Stimulated activated CD4-positive, alpha-beta T cell treated with anti-CD3 and anti-CD28 coated beads, Interleukin-2, amount 100 ng/mL, for 48 hours (primary cell): ENCODE measurements at places on chromosomes 7 and 10.

GRCh38 chr7:18553605-18554003 is 58.1 kb downstream of the HDAC9 start:
- DNase-seq, result no peak

GRCh38 chr7:108211382-108212201 is 81.4 kb upstream of the LAMB4 start:
- no peak for DNase-seq

GRCh38 chr10:127254276-127254675 is 57.9 kb upstream of the INSYN2A start:
- DNase-seq, result no peak

DNA sequence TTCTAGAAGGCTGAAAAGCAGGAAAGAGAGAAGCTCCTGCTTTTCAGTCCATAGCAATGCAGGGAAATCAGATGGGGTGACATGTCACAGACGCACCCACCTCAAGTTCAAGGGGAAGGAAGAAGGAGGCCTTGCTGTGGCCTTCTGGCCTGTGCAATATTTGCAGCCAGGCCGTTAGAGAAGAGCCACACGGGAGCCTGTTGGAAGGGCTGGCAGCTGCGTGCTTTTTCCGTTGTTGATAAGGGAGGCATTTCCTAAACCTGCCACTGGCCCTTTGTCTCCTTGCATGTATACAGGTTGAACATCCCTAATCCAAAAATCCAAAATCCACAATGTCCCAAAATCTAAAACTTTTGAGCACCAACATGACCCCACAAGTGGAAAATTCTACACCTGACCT is 492.5 kb upstream of the ZMIZ1 start:
- DNase-seq, result no peak

DNA sequence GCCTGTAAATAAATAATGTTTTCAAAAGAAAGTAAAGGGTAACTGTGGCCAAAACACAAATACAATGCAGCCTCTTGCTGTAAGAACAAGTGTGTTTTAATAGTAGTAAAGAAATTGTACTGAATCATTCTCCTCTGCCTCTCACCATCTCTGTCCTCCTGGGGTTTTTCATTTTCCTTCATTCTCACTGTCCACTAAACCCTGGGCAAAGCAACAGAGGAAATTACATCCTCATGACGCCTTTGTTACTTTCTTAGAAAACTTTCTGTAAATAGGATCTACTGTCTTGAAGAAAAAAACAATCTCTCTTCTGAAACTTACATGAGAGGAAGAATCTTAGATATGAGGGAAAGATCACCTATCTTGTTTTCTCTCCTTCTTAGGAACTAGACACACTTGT is 54.6 kb downstream of the ASB4 start:
- DNase-seq, result no peak

DNA sequence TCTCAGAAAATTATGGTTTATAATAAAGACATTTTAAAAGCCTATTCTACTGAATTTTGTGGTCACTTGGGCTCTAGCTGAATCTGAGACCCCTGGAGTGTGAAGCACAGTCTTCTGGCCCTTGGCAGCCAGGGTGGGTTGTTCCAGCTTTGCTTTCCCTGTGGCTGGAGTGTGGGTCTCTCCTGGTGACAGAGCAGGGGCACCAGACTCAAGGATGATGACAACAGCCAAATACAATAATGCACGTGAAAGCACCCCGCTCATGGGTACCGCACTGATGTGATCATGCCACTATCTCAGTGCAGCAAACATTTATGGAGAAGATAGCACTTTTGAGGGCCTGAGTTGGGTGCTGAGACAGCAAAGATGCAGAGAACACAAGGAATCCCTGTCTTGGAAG is 134.8 kb upstream of the ADAM12 start:
- no peak for DNase-seq

DNA sequence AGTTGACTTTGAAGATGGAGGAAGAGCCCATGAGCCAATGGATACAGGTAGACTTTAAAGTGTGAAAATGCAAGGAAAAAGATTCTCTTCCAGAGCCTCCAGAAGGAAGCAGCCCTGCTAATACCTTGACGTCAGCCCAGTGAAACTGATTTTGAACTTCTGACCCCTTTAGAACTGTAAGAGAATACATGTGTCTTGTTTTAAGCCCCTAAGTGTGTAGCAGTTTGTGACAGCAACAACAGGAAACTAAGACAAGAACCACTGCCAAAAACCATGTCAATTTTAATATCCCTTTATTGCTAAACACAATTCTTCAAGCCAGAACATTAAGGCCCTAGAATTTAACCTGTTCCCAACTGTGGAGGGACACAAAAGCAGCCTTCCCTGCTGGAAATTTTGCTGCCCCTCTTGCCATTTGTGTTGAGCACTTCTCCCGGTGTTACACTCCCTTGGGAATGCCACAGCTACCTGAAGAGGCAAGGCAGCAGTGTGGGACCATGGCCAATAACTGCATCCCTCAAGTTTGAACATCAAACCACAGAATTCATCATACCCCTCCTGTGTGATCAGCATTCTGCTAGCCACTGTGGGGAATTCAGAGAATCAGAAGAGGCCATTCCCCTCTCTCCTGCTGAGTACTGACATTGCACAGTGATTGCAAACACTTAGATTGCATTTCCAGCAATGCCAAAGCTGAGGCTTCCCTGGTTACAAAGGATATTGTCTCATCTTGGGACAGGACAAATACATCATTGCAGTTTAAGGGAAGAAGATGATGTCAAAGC is 12.3 kb upstream of the CCDC172 start:
- DNase-seq, result no peak

DNA sequence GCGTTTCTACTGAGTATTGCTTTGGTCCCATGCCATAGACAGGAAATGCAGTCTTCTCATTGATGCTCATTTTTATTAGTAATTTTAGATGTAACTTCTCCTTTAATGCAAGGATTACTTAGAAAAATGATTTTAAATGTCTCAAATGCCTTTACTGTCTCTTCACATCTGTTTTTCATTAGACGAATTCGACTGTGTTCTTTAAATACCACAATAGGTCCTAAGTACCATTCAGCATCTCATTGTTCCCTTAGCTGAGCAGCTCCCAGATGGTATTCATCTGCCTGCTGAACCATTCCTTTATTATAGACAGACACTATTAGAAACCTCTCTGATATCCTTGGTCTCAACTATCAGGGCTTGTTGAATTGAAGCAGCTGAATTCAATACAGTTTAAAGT is 113.6 kb downstream of the LSMEM1 start:
- DNase-seq, result no peak

- no peak for DNase-seq
Observed at GRCh38 chr10:8873310-8873709, 818.8 kb downstream of the GATA3 start.

GRCh38 chr7:134774119-134774518 is 5.3 kb upstream of the CALD1 start:
- no peak for DNase-seq

GRCh38 chr10:111865550-111865949 is 318.0 kb downstream of the GPAM start:
- DNase-seq, result no peak

- peak; percentile 99 for DNase-seq
Observed at GRCh38 chr10:73246646-73247508, at the start of gene DNAJC9. TSS of gene DNAJC9 (minus strand) at chr10:73247255. CDS start at chr10:73247189, 66 bp downstream.

DNA sequence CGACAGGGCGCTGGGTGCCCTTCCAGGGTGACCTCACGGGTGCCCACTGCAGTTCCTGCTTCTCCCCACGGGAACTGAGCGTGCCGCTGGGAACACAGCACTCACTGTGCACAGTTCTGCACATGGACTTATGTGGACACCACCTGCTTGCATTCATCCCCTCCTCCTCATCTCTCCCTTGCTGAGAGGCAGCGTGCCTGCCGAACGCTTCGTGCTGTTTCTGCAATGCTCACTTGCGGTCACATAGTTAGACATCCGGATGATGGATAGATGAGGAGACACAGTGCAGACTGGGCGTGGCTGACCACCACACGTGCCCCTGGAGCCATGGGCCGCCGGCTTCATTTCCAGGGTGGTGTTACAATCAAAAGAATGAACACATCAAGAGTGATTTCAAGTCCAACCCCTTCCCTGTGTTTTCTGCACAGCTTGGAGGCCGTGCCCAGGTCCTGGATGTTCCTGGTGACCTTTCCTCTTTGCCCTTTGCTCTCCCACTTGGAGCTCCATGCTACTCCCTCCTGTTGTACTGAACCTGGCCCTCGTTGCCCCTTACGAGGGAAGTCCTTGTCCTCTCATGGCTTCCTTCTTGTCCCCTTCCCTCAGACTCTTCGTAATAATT is 119.4 kb downstream of the VIPR2 start:
- no peak for DNase-seq

- DNase-seq, result no peak
Observed at GRCh38 chr10:104020020-104020419, 53.1 kb downstream of the SLK start.

DNA sequence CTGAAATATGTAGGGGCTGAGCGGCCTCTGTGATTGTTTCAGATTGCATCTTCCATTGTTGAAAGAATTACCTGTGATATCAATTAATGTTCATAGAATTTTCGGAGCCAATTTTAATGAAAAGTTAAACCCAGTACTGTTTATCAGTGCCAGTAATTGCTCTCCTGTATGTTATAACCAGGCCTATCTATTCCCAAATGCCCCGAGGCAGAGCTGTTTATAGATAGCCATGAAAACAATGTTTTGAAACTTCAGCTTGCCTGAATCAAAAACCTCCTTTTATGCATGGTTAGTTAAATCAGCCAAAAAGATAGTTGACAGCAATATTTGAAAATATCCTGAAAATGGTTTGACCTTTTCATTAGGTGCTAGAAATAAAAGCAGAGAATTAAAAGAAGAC is 50.1 kb upstream of the HDAC9 start:
- DNase-seq, result no peak

DNA sequence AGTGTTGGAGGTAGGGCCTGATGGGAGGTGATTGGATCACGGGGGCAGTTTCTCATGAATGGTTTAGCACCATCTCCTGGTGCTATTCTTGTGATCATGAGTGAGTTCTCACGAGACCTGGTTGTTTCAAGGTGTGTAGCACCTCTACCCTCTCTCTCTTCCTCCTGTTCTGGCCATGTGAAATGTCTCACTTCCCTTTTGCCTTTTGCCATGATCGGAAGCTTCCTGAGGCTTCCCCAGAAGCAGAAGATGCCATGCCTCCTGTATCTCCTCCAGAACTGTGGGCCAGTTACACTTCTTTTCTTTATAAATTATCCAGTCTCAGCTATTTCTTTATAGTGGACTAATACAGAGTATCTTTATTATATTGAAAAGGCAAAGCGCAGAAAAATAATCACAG is 90.1 kb downstream of the FAM171A1 start:
- no peak for DNase-seq

DNA sequence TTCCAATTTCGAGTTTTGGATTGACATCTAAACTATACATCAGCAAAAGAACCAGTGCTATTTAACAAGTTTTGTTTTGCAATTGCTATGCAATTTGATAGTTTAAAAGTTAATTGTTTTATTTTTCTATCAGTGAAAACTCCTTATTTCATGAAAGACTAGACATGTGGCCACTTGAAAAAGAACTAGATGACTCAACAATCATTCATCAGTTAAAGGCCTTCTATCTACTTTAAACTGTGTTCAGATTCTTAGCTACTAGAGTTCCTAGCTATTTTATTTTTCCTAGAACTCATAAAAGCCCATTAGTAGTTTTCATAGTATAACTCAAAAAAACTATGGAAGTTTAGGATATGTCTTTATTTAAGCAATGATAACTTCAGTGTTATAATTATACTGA is 104.6 kb upstream of the LSM8 start:
- no peak for DNase-seq

DNA sequence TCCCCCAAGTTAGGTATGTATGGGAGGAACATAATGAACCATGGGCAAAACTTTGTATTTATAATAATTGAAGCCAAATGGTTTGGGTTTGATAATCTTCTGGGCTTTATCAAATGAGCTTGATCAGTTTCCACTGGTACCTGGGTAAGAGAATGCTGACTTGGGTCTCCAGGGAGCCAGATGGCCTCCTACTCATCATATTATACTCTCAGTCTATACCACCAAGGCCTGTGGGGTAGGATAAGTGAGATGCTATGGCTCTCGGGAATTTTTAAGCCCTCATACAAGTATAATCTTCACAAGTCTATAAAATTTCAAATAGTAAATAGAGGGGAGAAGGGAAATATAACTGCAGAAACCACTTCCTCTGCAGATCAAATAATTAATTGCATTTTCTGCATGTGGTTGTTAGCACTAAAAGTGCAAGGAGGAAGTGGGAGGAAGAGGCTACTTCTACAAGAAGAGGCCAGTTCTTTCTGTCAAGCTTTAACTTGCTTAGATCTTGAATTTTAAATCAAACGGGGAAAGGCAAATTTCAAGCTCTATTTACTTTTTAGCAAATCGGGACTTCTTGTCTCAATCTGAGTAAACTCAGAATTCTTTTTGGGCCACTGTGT is 349.0 kb downstream of the SORCS1 start:
- DNase-seq, result no peak
